Omental fat pad (tissue), 4 donors: ENCODE measurements at places on chromosomes 7 and 10. TPM values are rescaled to one million over a fixed set of nuclear protein-coding genes. Genes with fewer than 3 reads are reported as not detected.

The ATP6V0E2 gene
- 13.5 TPM for total RNA-seq

The PIP gene
- not detected for total RNA-seq

The CPA5 gene
- total RNA-seq: not detected

The VAX1 gene
- total RNA-seq: not detected

The GIMAP1 gene
- total RNA-seq: 7.4 TPM

The GRID2IP gene
- total RNA-seq: not detected

The TFEC gene
- 8.8 TPM for total RNA-seq

The CACNA2D1 gene
- 38.0 TPM for total RNA-seq

The PRKG1 gene
- 17.1 TPM for total RNA-seq

The FEZF1 gene
- not detected for total RNA-seq

The STK31 gene
- 0.19 TPM for total RNA-seq

The C7orf57 gene
- not detected for total RNA-seq

The EGFR gene
- total RNA-seq: 87.2 TPM

The SPAM1 gene
- total RNA-seq: not detected

The NRG3 gene
- total RNA-seq: 0.38 TPM

The LRRN3 gene
- 5.3 TPM for total RNA-seq

The TRIM56 gene
- 18.0 TPM for total RNA-seq

The JCAD gene
- 15.9 TPM for total RNA-seq

The RAMP3 gene
- total RNA-seq: 72.9 TPM
